ENCODE measurements at places on chromosomes 2 and 18.

DNA sequence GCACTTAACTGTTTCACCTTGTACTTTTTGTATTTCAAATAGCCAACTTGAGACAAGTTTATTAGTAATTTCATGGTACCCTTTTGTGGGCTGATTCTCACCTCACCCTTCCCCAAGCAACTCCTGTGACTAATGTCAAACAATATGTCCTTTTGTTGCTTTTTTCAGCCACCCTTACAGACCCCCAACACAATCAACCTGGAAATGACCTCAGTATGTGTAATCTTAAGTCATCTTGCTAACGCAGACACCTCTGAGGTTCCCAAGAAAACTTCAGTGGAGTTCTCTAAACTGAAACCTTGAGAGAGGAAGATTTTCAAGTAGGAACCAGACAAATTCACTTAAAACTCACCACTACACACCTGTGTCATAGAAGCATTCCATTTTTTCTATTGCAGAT lies 69.5 kb downstream of the KYNU start:
- DNase-seq = no peak

GRCh38 chr2:172092716-172093415 lies 7.6 kb downstream of the DLX1 start:
- no peak for DNase-seq

DNA sequence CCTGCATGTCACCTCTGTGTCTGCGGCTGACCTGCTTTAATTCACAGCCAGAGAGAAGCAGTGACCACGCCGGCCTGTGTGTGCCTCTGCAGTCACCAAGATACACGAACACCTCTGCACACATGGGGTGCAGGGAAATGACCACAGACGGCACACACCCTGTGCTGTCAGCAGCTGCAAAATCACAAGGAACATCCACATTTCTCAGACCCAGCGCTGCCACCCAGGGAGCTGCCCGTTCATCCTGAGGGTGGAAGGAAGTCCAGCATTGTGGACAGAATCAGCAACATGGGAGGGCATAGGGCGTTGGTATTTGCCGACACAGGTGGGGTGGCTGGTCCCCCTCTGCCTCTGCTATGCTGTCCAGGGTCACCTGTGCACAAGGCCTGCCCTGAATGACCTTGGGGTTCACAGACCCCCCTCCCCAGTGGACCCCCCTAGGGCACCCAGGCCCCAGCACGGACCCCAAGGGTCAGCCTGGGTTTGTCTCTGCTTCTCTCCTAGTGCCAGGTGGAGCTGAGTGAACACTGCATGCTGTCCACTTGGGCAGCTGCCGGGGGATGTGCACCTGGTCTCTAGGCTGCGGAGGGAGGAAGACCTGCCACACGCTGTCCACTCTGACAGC lies 107.4 kb downstream of the PXDN start:
- no peak for DNase-seq

DNA sequence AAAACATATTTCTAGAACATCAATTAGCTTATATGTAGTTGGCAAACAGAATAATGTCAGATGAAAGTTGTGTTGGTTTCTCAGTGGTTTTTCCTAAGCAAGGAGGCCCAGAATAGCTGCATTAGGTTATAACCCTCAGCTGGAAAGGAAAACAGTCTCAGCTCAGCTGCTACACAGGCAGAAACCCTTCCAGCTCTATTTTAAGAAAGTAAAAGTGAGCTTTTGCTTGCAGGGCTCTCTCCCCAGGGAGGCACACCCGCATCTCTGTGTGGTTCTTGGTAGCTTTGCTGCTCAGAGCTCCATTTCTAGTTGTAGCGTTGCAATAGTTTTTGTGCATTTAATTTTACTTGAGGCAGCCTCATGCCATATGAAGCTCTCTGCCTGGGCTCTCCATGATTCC lies 54.6 kb downstream of the PIKFYVE start:
- DNase-seq = peak; percentile 53

DNA sequence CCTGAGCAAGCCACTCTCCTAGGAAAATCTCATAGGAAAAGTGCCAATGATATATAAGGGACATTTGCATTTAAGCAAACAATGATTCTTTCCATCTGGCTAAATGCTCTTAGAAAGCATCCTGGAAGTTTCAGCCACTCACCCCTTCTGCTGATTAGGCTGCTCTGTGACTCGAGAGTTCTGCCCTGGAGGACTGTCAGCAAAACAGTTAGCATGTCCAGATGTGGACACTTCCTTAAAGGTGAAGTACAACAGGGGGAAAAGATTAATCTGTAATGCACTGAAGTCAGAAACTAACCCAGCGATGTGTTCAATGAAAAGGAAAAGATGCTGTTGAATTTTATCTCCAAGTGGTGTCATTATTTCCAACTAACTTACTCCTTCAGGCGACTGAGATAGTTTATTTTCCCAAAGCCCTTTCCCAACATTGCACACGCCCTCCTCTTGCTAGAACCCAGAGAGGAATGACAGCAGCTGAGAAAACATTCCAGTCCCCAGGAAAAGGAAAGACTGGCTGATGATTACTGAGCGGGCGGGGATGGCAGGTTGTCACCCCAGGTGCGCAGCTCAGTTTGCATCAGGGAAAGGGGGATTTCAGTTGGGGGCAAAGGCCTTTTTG lies 214.0 kb downstream of the SS18 start:
- DNase-seq = no peak

DNA sequence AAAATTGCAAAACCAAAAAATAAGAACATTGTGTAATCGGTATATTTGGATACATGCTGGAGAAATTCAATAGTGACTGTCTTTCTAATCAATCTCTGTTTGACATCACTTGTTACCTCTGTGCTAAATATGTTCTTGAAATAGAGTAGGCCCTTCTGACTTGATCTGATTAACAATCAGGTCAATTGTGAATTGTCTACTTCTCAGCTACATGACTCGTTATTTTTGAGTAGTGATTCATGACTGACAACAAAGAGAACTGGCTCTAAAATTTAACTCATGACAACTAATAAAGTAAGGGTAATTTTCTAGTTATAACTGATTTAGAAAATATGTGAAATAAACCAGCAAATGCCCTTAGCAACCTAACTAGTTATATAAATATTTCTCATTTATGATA lies 312.1 kb downstream of the TMX3 start:
- no peak for DNase-seq

Data from left ventricle myocardium superior (tissue), 1 donor.